ENCODE measurements at places on chromosomes 13 and 19. TPM values are rescaled to one million over a fixed set of nuclear protein-coding genes. Genes with fewer than 3 reads are reported as not detected.
A peak's percentile ranks its signal among the peaks of the same experiment; 100 is the strongest.

ZNF761 gene
- total RNA-seq: 12.6 TPM

SMIM24 gene
- 2.3 TPM for total RNA-seq

OXGR1 gene
- not detected for total RNA-seq

KLK12 gene
- not detected for total RNA-seq

OLFM4 gene
- not detected for total RNA-seq

OR4F17 gene
- total RNA-seq: not detected

CD22 gene
- 0.41 TPM for total RNA-seq

VSTM2B gene
- not detected for total RNA-seq

- DNase-seq: peak; percentile 91
Observed at GRCh38 chr19:19034204-19034624, 811 bp downstream of the ARMC6 start.

DNA sequence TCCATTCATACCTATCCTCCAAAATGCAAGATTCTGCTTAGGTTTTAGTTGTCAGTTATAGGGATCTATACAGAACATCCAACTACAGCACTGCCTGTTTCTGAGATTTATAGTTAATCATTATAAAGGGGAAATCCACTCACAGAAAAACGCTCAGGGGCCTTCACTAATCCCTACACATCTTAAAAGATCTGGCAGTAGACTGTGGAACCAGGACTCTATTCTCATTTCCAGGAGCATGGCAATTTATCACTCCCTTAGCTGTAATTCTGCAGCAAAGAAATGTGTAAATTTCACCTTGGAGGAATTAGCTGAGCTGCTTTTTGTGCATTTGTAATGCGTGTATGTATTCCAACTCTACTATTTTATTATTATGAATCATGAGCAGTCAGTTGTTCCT lies 1128.1 kb upstream of the PRR20A start:
- DNase-seq: no peak

GRCh38 chr13:29621841-29622240 lies 26.4 kb upstream of the SLC7A1 start:
- DNase-seq: no peak

- DNase-seq: no peak
Observed at GRCh38 chr13:67763384-67763783, 533.2 kb upstream of the PCDH9 start.

DNA sequence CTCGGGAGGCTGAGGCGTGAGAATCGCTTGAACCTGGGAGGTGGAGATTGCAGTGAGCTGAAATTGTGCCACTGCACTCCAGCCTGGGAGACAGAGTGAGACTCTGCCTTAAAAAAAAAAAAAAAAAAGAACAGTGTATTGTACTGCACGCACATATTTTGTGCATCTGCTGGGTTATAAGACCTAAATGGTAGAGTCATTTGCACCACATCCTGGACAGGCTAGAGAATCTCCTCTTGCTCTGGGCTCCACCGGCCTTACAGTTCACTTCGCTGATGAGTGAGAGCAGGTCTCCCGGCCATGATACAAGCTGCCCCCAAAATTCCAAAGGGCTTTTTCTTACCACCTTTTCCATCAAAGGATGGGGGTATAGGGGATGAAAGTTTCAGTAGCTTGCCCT lies 7.2 kb upstream of the SAE1 start:
- no peak for DNase-seq

GRCh38 chr19:16457195-16457953 lies 14.4 kb downstream of the EPS15L1 start:
- no peak for DNase-seq

- peak; percentile 69 for DNase-seq
Observed at GRCh38 chr19:10501971-10502523, 1.1 kb downstream of the KEAP1 start.

- no peak for DNase-seq
Observed at GRCh38 chr19:38734176-38734425, 10.2 kb downstream of the CAPN12 start.

DNA sequence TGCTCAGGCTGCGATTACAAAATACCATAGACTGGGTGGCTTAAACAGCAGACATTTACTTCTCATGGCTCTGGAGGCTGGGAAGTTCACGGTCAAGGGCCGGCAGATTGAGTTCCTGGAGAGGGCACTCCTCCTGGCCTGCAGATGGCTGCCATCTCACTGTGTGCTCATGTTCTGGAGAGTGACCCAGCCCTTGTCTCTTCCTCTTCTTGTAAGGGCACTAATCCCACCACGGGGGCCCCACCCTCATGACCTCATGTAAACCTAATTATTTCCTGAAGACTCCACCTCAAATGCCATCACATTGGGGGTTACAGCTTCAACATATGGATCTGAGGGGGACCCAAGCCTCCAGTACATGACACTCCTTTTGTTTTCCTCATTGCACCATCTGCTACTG lies 56.0 kb upstream of the CLDN10 start:
- DNase-seq: no peak

GRCh38 chr19:43773725-43774102 lies 7.1 kb downstream of the KCNN4 start:
- DNase-seq: no peak

DNA sequence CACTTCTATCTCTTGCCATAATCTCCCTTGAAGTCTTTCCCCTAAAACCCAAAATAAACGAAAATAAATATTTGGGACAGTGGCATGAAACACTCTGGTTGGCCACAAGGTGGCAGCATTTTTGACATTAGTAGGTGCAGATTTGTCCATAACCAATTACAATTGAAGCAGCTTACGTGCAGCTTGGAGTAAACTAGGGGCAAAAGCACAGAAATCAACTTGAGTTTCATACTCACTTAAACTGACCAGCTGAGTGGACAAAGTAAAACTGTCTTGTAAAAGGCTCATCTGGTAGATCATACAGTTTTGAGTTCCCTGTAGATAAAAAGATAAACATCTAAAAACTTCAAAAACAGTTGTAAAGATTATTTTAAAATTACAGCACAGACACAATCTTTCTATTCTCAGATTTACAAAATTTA lies 18.8 kb downstream of the PDCD5 start:
- peak; percentile 53 for DNase-seq

DNA sequence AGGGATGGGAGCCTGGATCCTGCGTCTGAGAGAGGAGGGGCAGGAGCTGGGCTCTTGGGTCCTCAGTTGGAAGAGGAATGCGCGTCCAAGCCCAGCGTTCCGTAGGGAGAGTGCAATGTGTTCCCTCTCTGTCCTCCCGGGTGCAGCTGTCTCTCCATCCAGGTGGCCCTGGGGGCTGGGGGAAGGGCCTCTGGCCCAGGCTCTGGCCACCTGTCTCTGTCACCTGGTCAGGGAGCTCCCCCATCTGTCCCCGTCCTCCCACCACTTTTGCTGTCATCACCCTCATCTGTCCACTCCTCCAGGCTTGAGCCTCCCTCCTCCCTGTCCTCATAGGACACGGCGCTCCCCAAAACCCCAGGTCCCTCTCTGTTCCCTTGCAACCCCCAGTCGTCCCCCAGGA lies 3.7 kb upstream of the SBK2 start:
- no peak for DNase-seq

GRCh38 chr19:13077240-13077639 lies 25.4 kb downstream of the LYL1 start:
- no peak for DNase-seq

GRCh38 chr19:33458171-33458633 lies 63.4 kb downstream of the PEPD start:
- peak; percentile 15 for DNase-seq

DNA sequence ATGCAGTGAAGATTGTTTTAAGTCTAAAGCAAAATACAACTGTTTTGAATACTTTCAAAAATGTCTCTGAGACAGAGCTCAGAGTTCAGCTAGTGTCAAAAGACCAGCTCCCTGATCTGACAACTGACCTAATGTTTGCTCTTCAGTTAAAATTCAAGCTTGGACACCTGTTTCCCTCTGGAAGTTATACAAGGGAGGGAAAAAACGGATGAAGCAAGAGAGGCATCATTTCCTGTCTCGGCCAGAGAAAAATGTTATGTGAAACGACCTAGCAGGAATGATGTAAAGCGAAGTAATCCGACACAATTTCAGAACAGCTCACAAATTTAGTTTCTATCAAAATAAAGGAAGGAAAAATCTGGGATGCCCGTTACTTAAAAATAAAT lies 59.4 kb downstream of the ZAR1L start:
- DNase-seq: no peak

DNA sequence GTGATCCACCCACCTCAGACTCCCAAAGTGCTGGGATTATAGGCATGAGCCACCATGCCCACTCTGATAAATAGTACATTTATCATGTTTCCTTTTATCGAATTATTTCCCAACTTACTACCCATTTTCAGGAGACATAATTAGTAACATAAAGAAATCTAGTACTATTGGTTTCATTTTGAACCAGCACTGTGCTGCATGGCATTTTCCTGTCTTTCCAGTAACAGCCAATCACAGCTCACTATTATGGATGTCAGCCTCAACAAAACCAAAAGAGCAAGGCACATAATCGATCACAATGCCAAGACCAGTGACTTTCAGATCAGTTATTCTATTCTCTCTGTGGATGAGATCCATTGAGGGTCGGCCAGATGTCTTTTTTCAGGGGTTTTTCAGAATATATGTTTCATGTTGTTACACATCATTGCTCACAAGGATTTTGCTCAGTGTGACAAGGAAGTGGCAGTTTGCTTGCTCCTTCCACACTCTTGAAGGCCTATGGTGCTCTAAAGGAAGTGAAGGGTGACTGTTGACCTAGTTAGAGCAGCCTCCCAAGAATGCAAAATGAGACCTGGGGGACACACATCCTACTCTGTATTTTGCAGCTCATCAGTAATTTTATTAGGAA lies 233.4 kb downstream of the KCNRG start:
- no peak for DNase-seq

DNA sequence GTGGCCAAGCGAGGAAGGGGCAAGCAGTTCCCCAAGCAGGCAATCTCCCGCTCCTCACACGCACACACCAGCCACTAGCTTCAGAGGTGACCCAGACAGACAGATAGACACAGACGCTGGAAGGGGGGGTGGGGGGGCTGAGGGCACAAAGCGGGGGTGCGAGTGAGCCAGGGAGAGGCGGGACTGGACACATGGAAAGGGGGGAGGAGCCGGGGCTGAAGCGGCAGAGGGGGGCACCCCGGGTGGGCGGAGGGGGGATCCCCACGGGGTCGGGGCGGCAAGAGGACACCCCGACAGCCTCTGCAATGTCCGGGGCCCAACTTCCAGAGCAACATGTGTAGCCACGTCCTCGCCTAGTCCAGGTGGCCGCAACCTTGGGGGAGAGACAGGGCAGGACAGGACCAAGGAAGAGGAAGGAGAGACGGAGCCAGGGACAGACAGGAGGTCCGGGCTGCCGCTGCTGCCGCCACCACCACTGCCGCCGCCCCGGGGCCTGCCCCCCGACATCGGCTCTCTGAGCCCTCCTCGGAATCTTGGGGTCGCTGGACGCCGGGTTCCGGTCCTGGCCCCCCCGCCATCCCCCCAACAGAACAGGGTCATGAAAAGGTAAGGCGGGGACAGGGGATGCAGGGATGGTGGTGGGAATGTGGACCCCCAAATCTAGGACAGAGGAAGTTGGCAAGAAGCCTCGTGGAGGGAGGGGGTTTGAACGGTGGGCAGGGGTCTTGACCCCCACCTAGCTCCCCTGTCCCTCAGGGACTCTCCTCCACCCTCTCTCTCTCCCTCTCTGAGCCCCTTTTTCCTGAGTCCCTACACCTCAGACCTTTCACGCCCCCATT lies 1.1 kb downstream of the GRIN2D start:
- no peak for DNase-seq

DNA sequence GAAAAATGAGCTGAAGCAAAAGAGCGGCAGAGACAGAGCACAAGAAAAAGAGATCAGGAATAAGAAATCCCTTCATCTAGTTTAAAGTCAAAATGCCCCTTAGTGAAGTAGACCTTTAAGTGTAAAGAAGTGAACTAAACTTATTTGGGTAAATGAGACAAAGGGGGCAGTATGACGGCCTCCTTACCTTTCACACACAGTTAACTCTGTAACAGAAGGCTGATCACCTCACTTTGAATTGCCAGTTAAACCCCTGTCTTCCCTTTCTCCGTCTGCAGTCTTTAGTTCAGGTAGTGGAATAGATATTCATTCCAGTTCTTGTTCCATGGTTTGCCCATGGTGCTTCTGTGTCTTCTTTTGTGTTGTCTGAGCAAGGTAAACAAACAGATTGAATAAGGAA lies 1029.8 kb downstream of the DIAPH3 start:
- no peak for DNase-seq

DNA sequence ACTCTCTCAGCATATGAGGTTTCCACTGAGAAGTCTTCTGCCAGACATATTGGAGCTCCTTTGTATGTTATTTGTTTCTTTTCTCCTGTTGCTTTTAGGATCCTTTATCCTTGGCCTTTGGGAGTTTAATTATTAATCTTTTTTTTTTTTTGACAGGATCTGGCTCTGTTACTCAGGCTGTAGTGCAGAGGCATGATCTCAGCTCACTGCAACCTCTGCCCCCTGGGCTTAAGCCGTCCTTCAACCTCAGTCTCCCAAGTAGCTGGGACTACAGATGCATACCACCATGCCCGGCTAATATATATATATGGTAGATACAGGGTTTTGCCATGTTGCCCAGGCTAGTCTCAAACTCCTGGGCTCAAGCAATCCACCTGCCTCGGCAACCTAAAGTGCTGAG lies 6.6 kb upstream of the CYP4F3 start:
- DNase-seq: no peak

GRCh38 chr13:23592596-23592995 lies 22.4 kb downstream of the TNFRSF19 start:
- no peak for DNase-seq

- DNase-seq: no peak
Observed at GRCh38 chr19:275000-275399, 16.2 kb downstream of the PLPP2 start.

- DNase-seq: no peak
Observed at GRCh38 chr19:31352782-31353651, 3.8 kb upstream of the TSHZ3 start.

GRCh38 chr19:41627966-41628675 lies 1.2 kb upstream of the CEACAM4 start:
- DNase-seq: no peak

GRCh38 chr19:50202386-50202785 lies 1.0 kb upstream of the MYH14 start:
- no peak for DNase-seq

DNA sequence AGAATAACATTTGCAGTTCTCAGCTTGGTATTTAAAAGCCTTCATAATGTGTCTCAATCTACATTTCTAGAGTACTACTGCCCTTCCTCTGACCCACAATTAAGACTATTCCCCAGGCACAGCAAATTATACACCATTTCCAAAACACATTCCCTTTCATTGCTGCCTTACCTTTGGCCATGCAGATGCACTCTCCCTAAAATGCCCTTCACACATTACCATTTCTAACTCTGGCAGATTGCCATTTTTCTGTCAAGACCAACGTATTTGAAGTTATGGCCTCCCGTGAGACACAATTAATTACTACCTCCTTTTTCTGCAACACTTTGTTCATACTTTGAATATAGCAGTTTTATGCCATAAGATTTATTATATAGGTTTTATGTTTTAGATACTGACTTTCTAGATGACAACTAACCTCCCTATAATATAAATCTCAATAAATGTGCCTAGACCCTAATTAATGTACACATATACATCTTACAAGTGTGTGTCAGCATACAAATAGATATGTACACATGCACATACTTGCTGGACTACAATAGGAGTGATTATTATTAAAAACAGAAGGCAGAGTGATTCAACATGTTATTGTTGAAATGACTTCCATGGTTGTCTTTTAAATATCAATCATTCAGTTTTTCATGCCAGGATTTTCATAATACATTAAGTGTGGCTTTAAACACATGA lies 2902.5 kb downstream of the PCDH9 start:
- DNase-seq: no peak
